ENCODE measurements at places on chromosomes 16 and 17. TPM values are rescaled to one million over a fixed set of nuclear protein-coding genes. Genes with fewer than 3 reads are reported as not detected.

GRCh38 chr16:77723108-77723514 lies 797 bp downstream of the NUDT7 start:
- no peak for DNase-seq

The GAS2L2 gene
- polyA plus RNA-seq: not detected

DNA sequence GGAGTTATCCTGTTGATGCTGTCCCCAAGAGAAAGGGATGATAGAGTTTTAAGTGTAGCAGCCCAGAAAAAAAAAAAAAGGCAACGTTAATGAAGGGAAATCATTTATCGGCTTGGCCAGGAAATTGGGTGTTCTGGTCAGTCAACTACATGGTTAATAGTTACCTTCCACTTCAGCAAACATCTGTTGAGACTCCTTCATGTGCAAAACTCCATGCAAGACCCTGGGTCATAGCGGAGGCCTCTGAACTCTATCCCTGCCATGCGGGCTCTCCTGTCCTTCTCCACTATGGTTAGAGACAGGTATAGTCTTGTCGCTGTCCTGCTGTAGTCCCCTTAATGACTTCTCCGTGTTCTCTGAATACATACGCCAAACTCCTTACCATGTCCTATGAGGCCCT lies 3.5 kb upstream of the LYRM9 start:
- DNase-seq: no peak

DNA sequence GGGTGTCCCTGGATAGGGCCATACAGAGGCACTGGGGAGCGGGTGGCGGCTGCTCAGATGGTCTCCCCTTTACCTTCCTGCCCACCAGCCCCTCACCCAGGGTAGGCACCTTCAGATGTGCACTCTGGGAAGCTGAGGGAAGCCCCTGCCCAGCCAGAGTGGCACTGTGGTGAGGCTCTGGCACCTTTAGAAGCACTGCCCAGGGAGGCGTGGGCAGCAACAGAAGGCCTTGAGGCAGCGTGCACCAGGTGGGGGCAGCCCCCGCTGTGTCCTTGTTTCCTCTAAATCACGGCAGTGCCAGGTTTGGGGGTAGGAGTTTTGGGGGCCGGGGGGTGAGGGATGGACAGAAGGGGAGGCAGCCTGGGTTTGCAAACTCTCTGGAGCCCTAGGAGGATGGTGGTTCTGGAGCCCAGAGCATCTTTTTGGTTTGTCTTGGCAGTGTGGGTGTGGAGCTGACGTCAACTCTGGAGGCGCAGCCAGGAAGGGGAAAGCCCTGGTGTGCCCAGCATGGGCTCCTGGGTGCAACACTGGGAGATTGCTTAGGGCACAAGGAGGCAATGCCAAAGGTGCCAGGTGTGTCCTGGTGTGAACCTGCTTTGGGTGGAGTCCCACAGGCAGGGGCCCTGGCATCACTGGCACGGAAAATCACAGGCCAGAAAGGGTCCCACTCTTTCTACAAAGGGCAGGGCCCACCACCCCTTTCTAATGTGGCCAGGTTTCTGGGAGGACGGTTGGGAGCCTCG lies 23.1 kb upstream of the CDC42EP4 start:
- no peak for DNase-seq

GRCh38 chr17:19381361-19381740 lies 3.1 kb downstream of the MAPK7 start:
- DNase-seq: no peak

The CLEC16A gene
- polyA plus RNA-seq: 8.5 TPM
